ENCODE measurements at places on chromosomes 2 and 18.

DNA sequence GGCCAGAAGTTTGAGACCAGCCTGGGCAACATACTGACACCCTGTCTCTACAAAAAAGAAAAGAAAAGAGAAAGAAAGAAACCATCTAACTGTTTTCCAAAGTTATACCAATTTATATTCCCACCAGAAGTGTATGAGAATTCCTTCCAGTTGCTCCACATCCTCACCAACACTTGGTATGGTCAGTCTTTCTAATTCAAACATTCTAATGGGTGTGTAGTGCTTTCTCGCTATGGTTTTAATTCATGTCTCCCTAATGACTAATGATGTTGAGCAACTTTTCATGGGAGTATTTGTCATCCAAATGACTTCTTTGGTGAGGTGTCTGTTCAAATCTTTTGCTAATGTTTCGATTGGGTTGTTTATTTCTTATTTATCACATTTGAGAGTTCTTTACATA, 10.5 kb upstream of the B3GNT7 start:
- DNase-seq, result no peak

DNA sequence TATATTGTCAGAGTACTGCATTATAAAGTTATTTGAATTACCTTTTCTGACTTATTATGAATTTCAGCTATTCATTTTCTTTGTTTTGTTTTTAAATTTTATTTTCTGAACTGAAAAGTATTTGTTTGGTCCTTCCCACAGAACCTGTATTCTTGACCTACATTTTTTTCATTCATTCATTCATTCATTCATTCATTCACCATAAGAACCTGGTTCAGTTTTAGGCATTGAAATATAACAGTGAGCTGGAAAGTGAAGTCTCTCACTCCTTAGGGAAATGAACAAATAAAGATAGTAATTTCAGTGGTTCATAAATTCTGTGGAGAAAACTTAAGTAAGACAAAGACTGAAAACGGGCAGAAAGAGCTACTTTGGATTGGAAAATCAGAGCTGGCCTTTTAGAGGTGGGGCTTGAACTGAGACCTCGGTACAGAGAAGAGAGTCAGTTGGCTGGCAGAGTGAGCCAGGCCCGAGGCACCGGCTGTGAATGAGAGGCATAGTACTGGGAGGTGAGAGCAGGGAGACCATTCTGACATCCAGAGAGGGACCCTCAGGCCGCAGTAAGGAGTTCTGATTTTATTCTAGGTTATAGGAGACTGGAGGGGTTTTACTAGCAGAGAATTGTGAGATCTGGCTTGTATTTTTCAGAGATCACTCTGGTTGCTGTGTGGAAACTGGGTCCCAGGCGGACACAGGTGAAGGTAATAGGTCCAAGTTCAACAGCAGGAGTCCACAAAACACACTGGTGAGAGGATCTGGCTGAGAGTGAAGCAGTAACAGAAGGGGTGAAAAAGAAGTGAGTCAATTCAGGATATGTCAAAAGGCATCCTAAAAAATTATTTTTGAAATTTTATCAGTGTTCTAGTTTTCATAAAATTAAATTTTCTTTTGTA, 75.8 kb upstream of the FN1 start:
- DNase-seq, result no peak

DNA sequence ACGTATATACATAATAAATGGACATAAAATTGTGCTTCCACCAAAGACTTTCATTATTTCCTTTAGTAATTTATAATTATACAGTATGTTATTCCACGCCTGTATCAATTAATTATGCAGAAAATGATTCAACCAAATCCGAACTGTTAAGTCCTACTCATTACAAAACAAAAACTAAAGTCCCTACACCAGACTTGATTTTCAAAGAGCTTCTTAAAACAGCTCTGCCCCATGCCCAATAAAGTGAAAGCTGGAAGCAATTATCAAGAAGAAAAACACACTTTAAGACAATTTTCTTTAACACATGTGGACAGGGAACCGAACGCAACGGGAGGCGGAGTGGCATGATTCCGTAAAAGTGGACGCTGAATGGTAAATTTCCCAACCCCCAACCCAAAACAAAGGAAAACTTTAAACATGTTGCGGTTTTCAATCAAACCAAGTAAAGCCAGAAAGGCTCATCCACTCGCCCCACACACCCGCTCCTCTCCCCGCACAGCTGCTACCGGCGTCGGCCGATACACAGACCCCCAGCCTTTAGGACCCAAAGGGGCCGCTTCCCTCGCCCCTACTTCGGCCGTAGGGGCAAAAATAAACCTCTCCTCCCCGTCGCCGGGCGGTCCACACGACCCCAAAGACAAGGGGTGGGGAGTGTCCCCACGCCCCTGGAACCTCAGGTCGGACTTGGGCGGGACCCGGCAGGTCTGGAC, 705 bp downstream of the YES1 start:
- peak; percentile 16 for DNase-seq

DNA sequence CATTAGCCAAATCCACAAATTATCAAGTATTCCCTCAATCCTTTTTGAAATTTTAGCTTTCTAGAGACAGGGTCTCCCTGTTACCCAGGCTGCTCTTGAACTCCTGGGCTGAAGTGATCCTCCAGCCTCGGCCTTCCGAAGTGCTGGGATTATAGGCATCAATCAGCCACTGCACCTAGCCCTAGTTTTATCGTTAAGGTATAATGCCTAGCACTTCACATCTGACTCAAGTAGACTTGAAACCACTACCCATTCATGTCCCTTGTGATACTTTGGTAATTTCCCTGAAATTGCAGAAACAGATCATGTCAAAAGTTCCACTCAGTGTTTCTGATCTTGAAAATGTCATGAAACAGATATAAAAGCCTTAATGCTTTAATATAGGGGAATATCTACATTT, 26.3 kb downstream of the MEX3C start:
- DNase-seq, result no peak

DNA sequence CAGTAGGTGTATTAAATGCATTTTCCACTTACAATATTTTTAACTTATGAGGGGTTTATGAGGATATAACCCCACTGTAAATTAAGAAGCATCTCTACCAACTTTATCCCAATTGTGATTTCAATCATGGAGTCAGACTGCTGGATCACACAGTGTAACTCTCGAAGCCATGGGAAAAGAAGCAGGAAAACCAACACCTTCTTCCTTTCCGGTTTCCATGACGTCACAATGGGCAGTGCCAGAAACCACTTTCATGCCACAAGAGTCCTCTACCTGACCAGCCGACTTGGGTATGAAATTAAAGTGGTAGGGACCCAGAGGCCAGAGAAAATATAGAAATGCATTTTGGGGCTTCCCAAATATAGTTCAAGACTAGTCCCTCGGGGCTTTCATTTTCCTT, 4.2 kb downstream of the RNF152 start:
- DNase-seq, result no peak

DNA sequence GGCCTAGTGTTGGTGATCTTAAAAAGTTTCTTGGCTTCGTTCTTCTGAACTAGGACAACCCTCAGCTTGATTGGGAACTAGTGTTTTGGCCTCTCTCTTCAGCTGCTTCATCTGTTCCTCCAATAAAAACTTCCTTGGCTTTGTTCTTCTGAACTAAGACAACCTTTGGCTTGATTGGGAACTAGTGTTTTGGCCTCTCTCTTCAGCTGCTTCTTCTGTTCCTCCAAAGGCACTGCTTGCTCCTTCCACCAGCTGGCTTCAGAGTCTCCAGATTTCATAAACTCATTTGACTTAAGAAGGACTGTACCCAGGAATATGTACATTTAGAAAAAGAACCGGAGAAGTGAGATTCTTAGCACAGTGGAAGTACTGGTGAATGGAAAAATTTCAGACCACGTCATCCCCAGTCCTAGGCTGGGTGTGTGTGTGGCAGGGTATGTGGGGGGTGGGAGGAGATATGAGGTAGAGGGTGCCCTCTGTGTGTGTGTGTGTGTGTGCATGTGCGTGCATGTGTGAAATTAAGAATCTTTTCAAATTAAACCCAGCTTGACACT, 20.4 kb downstream of the IL1R2 start:
- DNase-seq, result no peak

GRCh38 chr2:149587220-149587949, at the start of gene MMADHC:
Gene MMADHC, minus strand, starts transcription at chr2:149587775. Its CDS starts 678 bp downstream, at chr2:149587097.
- DNase-seq, result peak; percentile 86

- no peak for DNase-seq
Measured at GRCh38 chr2:45433363-45433762, 177.7 kb downstream of the SRBD1 start.

- no peak for DNase-seq
Measured at GRCh38 chr2:70456585-70457495, 96.8 kb downstream of the TGFA start.

DNA sequence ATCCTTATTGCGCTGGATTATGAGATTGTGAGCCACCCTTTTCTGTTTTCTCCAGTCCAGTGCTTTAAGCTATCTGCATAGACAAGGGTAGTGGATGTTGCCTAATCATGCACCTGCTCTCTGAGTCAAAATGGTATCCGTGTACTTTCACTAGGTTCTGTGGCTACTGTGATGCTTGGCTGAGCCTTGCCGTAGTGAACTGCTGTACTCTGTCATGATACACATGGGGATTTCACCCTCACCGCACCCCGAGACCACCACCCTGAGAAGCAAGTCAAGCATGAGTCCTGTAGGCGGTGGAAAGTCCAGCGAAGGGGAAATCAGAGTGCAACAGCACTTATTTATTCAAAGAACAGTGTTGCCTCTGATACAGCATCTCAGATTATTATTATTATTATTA, 55.0 kb downstream of the ARHGAP25 start:
- no peak for DNase-seq

- no peak for DNase-seq
Measured at GRCh38 chr2:45851576-45852304, 200.3 kb downstream of the PRKCE start.

- no peak for DNase-seq
Measured at GRCh38 chr2:64491426-64491825, 32.7 kb upstream of the AFTPH start.

DNA sequence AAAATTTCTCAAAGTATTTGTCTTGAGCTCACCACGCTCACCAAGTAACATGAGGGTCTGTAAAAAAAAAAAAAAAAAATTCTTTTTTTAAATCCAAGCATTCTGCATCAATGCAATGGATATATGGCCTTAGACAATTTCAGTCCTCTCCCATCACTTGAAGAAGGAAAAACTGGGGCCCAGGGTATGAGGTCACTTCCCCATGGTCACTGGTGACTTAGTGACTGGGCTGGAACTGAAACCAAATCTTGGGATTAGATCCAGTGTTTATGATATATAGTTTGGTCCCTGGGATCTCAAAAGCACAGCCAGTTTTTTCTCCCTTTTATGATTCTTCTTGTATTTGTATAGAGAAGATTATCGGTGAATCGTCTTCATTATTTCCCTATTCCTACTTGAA, 477.9 kb upstream of the TNP1 start:
- no peak for DNase-seq

- DNase-seq, result no peak
Measured at GRCh38 chr2:1156531-1156930, 205.9 kb downstream of the SNTG2 start.

DNA sequence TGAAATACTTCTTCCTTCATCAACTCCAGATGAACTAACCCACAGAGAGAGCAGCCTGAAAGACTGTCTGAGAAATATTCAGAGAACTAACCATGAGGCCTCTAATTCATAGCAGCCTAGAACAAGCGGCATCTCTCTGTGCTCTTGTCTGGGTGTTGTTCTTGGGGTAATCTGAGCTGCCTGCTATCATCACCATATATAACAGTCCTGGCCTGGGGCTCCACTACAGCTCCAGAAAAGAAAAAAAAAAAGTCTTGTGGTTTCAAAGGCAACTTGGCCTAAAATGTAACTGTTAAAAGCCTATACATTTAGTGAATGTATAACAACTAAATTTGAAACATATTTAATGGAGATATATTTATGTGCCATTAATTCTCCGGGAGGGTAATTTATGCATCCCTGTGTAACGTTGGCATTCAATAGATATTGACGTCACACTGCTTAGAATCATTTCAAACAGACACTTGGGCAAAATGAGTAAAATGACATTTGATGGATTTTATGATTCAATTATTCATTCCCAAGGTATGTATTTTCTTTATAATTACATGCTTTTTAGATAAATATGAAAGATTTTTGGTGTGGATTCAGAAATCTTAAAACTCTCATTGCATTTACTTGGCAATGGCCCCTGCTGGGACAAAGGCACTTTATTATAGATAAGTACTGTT, 294.3 kb downstream of the HRH4 start:
- no peak for DNase-seq

DNA sequence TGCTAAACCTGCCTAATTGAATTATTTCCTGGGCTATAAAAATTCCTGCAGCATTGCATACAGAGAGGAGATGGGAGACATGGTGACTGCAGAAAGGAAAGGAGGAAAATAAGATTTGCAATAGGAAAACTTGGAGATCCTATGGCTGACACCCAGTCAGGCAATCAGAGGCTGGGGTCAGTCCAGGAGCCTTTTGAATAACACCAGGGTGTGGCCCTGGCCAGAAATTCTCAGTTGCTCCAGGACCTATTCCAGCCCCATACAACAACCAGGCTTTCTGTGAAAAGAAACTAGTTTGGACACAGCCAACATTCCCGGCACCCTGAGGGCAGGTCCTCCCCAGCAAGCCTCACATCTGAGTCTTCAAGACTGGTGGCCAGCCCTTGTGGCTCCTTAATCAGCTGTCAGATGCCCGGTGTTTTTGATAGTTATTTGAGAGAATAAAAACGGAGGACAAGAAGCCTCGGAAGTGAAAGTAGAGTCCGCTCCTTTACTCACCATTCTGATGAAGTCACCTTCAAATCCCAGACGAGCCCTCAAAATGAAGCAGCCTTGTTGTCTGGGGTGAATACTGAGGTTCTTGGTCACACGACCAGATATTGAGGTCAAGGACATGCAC, 31.1 kb upstream of the GMCL1 start:
- DNase-seq, result no peak

DNA sequence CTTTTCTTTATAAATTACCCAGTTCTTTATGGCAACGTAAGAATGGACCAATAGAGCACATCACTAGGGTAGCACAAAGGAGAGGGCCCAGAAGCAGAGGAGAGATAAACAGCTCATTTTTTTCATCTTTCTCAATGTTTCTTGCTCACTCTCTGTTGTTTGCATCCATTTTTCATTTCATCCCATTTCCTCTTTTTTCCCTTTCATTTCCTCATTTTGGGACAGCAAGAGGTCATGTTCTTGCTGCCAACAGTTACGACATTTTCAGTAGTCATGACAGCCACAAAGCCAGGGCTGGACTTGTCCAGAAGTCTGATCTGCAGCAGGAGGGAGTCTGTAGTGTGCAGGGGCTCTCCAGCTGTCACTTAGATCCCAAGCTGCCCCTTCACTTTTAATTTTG, 52.7 kb upstream of the CYP1B1 start:
- peak; percentile 87 for DNase-seq

GRCh38 chr2:101745711-101746694, 48.5 kb downstream of the MAP4K4 start:
- DNase-seq, result no peak
